ENCODE measurements at places on chromosomes 7 and 10.

GRCh38 chr10:95552679-95553342, 8.4 kb downstream of the SORBS1 start:
- DNase-seq: no peak

DNA sequence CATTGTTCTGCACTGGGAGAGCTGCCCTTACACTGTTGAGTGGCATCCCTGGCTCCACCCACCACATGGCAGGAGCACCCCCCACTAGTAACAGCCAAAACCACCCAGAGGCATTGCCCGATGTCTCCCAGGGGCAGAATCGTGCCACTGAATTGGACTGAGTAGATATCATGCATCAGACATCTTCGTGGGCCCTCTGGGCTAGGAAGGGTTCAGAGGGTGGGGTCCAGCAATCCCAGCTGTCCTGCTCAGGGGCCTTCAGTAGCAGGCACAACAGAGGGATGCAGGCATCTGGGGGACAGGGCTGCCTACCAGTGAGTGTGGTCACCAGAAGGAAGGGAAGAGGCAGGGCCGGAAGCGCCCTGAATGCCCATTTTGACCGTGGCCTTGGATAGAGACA, 119.7 kb upstream of the PPP2R2D start:
- DNase-seq: no peak

DNA sequence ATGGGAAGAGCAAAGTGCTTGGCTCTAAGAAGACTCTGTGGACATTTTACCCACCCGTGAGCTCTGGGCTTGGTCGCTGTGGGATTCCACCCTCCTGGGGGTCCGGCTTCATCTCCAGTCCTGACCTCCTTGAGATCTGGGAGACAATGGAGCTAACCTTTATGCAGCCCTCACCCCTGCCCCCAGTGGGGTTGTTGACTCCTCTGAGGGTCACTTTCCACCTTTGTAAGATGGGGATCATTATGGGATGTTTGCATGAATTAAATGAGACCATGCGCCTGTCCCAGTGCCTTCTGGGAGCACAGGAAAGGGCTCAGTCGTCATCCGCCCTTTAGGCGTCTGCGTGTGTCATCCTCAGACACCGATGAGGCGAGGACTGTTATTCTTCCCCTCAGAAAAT, 237.2 kb downstream of the SKAP2 start:
- DNase-seq: no peak

GRCh38 chr10:76082956-76083355, 651.5 kb downstream of the LRMDA start:
- DNase-seq: no peak

GRCh38 chr7:53383131-53383530, 347.7 kb downstream of the POM121L12 start:
- DNase-seq: no peak

- DNase-seq: no peak
Measured at GRCh38 chr10:47175181-47176123, 124.5 kb upstream of the GDF10 start.

DNA sequence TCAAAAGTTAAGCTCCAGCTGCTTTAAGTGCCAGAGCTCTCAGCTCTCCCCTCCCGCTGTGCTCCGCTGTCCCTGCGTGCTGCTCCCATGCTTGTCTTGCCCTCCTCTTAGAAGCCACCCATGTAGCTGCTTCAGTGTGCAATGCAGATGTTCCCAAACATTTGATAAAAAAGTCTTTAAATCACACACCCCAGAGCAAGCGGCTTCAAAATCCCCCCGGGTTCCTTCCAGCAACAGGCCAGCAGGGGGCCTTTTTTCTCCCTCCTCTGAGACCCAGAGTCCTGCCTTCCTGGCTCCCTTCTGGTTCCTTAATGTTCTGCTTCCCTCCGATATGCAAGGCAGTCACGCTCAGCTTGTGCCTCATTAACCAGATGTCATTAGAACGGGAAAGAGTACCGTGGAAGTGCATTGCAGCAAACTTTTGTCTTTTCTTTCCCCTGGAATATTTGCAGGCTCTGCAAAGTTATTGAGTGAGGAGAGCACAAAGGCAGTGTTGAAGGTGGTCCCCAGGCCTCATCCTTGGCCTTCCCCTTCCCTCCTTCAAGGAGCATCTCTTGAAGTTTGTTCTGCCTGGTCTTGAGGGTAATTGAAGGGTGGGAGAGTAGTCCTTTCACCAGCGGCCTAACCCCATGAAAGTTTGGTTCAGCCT, 25.5 kb downstream of the LDB3 start:
- peak; percentile 19 for DNase-seq

- DNase-seq: no peak
Measured at GRCh38 chr7:81791568-81792518, 22.0 kb upstream of the HGF start.

DNA sequence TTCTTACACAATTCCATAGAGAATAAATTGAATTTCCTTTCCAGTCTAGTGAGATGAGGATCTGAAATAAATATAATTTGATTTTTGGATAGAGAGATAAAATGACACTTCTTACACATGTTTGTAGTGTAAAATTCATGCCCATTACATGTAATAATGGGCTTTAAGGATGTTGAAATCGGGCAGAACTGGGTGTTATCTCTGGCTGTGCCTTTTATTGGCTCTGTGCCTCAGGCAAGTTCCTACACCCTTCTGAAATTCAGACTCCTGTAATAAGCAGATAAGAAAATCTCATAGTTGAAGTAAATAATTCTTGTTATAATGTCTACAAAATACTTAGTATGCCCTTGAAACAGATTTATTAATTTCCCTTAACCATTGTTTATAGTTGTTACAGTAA, 125.6 kb downstream of the SEMA3A start:
- DNase-seq: no peak

- no peak for DNase-seq
Measured at GRCh38 chr7:111413739-111414138, 148.6 kb downstream of the IMMP2L start.

GRCh38 chr10:118062798-118063238, 16.1 kb upstream of the RAB11FIP2 start:
- no peak for DNase-seq

- no peak for DNase-seq
Measured at GRCh38 chr7:57071-57470, 135.3 kb upstream of the FAM20C start.

DNA sequence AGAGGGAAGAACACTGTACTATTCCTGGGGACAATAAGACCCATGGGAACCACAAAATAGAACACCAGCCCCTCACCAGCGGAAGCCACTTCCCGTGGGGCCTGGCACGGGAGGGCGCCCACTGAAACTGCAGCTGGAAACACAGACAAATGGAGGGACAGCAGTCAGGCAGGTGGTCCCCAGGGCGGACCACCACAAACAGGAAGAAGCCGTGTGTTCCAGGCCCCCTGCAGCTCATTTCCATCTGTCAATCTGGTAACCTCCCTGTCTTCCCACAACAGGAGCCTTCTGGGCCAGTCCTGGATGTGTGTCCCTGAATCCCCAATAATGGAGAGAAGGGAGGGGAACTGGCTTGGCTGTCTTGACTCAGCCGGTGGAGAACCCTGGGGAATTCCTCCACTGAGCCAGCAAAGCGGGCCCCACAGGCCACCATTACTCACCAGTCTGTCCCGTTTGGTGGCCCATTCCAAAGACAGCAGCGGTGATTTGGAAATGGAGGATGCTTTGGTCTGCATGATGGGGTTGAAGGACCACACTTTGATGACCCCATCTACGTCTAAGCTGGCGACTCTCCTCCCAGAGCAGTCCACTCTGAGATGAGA, 16.7 kb downstream of the WDR91 start:
- no peak for DNase-seq

DNA sequence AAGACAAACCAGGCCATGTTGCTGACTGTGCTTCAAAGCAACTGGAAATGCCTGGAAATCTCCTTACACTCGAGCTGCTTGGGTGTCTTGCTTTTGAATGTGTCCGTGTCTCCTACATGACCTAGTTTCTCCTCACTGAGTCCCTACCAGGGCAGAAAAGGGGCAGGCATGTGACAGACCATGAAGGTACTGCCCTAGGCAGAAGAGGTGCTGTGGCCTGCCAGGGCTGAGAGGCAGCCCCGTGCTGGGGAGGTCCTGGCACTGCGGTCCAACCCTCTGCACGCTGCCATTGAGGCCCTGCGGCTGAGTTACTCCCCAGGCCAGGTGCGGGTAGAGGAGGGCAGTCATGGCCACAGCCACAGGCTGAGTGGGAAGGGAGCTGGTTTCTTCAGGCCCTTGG, 159.3 kb downstream of the LYZL1 start:
- DNase-seq: no peak

DNA sequence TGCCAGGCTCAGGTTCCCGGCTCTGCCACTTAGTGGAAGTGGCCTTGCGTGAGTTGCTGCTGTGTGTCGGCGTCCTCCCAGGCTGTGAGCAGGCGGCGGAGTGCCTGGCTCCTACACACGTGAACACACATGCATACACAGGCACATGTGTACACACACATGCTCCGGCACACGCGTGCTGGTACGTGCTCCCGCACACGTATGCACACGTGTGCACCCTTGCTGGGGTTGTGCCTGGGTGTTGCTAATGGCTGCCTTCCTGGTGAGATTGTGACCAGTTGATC, 107.6 kb downstream of the INPP5A start:
- DNase-seq: no peak

DNA sequence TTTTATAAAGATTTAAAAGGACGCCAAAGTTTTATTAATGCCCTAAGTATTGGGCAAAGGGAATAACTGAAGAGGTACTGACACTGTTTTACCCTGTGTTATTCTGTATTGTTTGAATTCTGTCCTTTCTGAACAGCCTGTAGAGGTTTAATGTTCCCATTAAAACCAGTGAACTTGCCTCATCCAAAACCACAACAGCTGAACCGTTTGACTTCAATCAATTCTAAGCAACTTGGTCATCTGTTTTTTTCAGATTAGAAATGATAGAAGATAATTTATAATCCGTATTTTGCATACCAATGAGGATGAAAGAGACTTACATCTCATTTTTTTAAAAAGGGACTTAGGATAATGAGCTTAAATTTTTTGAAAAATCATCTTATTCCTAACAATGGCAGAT, 40.4 kb downstream of the HACD1 start:
- DNase-seq: no peak

- DNase-seq: no peak
Measured at GRCh38 chr10:72171175-72171630, 44.6 kb upstream of the ANAPC16 start.

- peak; percentile 27 for DNase-seq
Measured at GRCh38 chr10:124354411-124355382, 64.0 kb downstream of the OAT start.

DNA sequence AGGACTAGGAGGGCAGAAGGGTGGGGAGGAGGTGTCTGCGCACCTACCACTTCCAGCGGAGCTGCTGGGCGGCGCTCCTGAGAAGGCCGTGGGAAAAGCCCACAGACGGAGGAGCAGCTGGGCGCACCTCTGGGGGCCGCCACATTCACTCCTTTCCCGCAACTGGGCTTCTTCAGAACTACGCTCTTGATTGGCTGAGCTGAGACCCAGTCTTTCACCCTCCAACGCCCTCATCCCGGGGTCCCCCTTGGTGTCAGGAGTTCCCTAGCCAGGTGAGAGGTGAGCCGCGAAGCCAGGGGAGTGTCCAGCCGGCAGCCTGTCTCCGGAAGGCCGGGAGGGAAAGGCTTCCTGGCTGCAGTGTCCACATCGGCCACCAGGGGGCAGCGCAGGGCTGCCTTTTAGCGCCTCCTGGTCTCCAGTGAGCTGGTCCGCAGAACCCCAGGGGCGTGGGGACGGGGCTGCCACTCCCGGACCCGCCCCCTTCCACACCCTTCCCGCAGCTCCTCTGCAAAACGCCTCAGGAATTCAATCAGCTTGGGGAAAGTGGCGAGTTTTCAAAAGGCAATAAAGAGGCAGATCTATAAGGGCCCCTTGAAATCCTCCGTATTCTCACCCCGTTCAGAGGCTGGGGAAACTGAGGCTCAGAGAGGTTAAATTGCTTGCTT, 98.8 kb downstream of the CHST15 start:
- DNase-seq: peak; percentile 74

DNA sequence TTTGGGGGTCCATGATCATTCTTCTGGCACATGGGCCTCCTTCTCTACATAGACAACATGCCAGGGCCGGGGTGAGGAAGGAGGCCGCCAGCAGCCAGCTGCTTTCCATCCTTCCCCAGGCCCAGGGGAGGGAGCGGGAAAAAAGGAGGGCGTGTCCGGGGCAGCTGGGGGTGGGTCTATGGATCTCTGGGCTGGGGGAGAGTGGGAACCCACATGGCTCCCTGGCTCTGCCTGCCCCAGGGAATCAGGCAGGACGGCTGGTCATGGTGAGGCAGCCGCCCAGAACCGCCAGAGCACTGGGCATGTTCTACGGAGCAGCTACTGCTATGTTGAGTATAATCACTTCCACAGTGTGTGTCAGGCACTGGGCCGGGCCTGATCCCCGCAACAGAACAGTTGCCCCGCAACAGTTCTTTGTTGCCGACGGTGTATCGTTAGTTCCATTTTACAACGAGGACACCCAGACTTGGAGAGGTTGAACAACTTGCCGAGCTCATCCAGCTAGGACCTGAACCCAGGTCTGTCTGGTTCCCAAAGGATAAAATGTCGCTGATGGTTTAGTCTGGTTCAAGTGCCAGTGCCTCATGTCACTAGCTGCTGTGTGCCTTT, 6.4 kb upstream of the IRF5 start:
- DNase-seq: no peak

GRCh38 chr10:124362568-124362967, 56.2 kb downstream of the OAT start:
- no peak for DNase-seq

- no peak for DNase-seq
Measured at GRCh38 chr10:116995648-116996047, 9.3 kb downstream of the SHTN1 start.

- DNase-seq: no peak
Measured at GRCh38 chr7:12296051-12296570, 85.0 kb downstream of the TMEM106B start.

GRCh38 chr7:94276027-94276426, 118.7 kb upstream of the COL1A2 start:
- no peak for DNase-seq

- DNase-seq: no peak
Measured at GRCh38 chr7:101871351-101871750, 53.9 kb downstream of the CUX1 start.

GRCh38 chr10:131090761-131091661, 220.5 kb downstream of the TCERG1L start:
- no peak for DNase-seq

DNA sequence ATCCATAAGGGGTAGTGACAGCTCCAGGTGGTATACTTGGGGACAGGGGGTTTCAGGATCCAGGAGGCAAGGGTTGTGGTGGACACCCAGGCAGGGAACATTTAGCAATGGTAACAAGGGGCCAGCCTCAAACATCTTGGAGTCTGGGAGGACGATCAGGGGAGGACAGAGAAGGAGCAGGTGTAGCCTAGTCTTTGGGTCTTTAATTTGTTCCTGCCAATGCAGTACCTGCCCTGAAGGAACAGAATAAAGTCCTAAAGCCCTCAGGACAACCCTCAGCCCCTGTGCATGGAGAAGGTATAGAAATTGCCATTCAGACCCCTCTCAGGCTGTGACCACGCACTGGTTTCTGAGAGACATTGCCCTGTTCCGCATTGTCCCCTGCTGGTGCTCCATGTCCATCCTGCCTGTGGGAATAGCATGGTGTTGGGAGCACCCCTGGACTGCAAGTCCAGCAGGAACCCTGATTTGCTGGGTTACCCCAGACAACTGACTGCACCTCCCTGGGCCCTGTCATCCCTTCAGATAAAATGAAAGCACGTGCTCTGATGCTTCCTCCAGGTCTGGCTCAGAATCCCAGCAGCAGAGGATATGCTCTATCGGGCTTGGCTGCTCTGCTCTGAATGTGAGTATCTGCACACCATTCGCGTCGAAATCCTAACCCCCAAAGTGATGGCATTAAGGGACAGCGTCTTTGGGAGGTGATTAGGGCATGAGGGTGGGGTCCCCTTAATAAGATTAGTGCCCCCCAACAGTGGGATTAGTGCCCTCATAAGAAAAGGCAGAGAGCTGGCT, 24.2 kb downstream of the DDC start:
- no peak for DNase-seq
